Stimulated activated CD8-positive, alpha-beta memory T cell treated with anti-CD3 and anti-CD28 coated beads, Interleukin-2, amount 100 ng/mL, for 1 hour (primary cell): ENCODE measurements at places on chromosomes 16 and 17.

- no peak for DNase-seq
These were observed 10.3 kb downstream of the KANSL1 start for GRCh38 chr17:46182961-46183360.

- DNase-seq = peak; percentile 58
These were observed 8.8 kb upstream of the MLKL start for GRCh38 chr16:74709441-74709877.

DNA sequence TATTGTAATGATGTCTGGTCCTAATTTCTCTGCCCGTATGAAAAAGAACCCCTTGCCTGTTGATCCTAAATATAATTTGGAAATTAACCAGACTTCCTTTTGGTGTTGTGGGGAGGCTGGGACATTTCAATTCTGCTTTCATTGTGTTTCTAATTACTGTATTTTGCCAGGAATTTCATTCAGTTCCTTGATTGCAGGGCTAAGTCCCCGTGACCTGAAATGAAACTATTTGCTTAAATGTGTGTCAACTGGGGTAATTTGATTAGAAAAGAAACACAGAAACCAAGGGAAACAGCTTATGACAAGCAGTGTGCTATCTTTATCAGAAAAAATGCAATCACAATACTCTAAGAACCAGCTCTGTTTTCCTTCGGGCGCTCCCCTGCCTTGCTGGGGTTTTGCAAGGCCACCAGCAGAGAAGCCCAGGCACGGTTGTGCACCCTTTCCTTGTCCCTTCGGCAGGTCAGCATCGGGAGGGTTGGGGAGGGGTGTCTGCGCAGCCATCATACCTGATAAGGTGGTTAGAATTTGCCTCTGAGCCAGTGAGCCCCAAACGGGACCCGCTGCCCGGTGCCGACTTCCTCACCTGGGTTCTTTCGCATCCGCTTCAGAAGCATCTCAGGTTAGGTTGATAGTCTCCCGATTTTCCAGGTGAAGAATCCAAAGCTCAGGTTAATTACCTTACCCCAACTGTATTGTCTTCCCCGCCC lies 19.4 kb downstream of the KLHL36 start:
- no peak for DNase-seq

GRCh38 chr16:82726306-82726705 lies 99.5 kb downstream of the CDH13 start:
- DNase-seq = no peak

DNA sequence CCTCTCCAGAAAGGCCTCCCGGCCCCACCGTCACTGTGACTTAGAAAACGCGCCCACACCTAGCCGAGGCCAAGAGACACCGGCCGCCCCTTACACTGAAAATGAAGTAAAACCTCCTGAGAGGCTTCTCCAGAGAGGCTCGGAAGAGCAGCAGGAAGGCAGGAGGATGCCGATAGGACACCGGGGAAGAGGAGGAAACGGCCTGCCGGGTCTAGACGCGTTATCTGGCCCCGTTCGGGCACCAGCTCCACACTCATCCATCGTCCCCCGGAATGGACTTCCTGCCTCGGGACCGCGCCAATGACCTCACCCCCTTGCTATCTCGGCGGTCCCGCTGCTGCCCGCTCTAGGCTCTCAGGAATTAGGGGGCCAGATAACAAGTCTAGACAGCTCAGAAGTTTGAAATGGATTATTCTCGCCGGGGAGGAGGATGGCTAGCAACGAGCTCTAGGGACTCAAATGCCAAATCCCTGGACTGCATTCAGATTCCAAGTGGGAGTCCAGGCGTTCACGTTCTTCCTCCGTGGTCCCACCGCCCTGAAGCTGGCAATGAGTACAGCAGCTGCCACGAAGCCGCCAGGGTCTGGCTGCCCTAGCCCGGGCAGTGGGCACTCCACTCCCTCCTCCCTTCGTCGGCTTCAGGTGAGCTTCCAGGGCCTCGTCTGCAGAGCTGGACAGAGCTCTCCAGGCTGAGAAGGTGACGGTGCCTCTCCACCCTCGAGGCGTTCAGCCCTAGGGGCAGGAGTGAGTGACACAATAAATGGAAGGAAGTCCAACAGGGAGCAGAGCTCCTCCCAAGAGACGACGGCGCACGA lies 350.9 kb downstream of the FOXL1 start:
- DNase-seq = no peak

DNA sequence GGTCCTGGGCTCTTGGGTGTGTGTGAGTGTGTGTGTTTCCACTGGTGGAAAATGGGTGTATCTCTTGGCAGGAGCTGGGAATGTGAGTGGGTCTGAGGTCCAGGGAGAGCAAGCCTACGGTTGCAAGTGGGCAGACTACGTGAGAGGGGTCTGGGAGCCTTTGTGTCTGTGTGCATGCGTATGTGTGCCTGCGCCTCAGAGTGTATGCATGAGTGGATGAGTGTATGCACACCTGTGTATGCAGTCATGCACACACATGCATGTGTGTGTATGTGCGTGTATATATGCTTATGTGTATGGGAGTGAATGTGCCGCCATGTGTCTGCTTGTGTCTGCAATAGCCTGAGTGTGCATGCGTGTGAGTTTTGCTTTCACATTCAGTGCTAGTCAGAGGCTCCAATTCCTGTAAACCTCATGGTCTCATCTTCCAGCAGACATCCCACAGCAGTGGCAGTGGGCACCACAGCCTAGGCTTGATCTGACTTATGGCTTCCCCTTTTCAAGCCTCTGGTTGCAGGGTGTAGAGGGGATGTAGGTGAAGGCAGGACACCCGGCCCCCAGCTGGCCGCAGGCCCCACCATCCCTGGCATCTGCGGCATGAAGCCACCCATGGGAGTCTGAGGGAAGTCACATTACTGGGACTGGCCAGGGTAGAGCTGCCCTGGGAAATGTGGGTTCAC lies 19.7 kb upstream of the RMI2 start:
- DNase-seq = no peak

DNA sequence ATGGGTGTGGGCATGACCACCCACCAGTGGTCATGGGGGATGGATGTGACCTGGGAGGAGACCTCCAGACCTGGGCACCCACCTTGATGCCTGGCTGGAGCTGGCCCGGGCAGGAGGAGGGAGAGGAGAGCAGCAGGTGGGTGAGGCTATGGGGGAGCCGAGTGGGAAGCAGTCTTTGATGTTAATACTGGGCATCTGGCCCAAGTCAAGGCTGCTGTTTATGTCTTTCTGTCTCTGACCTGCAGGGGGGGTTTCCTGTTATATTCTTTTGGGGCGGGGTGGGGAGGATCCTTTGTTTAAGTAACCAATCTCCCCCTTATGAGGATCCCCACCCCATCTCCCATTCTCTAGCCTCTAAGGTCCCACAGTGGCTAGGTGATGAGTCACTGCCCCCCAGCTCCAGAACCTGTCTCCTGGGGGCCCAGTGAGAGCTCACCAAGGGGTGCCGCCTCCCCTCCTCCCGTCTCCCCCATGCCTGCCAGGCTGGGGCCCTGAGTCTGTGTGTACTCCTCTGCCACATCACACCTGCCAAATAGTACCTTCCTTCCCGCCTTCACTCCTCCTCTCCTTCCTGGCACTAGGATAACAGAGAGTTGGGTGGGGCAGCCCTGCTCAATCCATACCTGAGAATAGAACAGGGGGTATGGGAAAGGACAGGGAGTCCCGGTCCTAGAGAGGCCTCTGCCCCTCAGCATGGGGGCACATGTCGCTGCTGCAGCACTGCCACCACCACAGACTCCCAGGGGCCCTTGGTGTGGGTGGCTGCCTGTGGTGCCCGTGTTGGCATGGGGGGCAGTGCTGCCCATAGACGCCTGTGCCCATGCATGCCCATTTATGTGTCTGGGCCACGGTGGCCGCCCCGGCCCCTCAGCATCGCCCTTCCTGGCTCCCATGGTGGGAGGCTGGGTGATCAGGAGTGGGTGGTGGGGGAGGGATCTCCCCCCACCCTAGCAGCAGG lies 7.3 kb downstream of the THRA start:
- DNase-seq = no peak

DNA sequence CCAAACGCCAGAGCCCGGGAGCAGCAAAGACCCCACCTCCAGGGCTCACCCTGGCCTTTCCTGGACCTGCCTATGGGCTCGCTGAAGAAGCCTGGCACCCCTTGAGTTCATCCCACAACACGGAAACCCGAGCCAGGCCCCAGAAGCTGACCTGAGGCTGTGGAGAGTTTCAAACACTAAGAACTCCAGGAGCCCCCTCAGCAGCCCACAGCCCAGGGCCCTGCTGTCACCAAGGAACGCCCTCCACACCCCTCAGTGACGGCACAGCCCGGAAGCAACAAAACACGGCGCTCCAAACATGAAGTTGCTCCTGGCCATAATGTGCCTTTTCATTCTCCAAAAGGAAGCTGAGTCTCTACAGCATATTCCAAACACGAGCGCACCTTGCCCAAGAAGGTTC lies 9.2 kb downstream of the SLC38A10 start:
- no peak for DNase-seq

- no peak for DNase-seq
These were observed 48.5 kb downstream of the VAC14 start for GRCh38 chr16:70752426-70752825.

DNA sequence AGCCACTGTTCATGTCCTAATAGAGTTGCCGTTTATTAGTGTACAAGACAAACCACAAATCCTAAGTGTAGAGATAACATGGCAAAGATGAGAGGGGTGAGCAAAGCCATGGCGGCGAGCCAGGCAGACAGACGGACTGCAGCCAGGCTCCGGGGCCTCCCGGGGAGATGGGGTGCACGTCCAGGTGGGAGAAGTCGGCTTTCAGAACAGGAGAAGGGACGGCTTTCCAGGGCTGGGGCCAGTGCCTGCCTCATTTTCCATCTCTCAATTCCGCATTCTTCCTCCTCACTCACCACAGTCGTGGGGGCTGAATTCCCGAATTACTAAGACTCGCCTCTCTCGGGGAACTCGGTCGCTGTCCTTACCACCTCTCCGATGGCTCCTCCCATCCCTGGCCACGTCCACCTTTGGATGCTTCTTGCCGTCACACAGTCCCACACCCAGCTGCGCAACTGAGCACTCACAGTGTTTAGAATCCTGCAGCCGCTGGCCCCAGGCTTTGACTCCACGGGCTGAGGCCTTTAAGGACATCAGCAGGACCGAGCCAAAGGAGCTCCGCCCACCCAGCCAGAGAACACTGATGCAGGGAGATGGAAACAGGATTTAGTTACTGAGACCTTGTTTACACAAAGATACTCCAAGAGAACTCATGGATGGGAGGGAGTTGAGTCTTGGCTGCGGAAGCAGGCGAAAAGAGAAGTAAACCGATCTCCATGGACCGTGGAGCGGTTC lies 59.7 kb downstream of the RNF112 start:
- no peak for DNase-seq

DNA sequence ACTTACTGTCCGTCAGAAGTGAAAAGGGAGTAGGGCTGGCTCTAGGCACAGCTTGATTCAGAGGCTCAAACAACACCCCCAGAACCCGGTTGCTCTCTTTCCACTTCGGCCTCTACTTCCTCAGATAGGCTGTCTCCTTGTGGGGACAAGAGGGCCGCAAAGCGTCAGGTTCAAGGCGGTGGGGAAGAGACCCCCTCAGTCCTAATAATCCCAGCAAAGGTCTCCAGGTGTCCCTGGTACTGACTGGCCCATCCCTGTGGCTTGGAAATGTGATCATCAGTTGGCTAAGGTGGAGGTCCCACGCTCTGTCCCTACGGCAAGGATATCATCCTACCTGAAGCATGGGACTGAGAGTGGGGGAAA lies 26.0 kb downstream of the NGFR start:
- no peak for DNase-seq

GRCh38 chr16:54822892-54823291 lies 107.8 kb upstream of the IRX5 start:
- DNase-seq = no peak

DNA sequence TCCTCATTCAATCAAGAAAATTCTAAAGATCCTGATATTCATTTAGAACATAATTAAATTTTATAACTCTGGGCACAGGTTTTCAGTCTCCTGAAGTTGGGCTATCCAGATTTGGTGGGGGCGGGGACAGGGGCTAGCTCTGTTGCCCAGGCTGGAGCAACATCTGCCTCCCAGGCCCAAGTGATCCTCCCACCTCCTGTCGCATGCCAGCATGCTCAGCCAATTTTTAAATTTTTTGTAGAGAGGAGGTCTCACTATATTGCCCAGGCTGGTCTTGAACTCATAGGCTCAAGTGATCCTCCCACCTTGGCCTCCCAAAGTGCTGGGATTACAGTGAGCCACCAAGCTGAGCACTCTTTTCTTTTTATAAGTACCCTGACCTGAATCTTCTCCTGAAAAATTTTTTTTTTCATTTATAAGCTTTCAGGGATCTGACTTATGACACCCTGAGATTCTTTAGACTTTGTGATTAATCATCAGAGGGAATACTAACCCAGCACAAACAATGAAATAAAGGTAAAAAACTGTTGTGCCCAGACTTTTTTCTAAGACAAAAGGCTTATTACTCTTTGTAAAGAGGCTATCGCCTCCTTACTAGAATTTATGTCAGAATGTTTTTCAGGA lies 62.6 kb downstream of the TUBD1 start:
- no peak for DNase-seq

GRCh38 chr16:50924759-50925545 lies 183.1 kb downstream of the CYLD start:
- DNase-seq = no peak

GRCh38 chr16:64534180-64534780 lies 587.6 kb downstream of the CDH11 start:
- DNase-seq = no peak

- DNase-seq = no peak
These were observed 156.0 kb downstream of the MAF start for GRCh38 chr16:79444572-79444971.

DNA sequence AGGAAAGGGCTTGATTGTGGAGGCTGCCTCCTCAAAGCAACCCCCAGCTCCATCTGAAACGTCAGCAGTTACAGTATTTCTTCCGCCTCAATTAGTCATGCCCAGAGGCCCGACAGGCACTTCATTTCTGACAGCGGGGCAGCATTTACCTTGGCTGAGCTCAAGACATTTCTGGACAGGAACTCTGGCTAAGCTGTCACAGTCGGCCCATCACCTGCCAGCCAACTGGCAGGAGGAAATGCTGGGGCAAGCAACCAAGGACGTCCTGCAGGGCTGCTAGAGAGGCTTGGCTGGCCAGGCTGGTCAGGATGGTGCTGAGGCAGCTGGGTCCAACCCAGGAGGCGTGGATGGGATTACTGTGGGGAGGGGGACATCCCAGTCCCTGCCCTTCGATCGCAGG lies 27.8 kb downstream of the PLXDC1 start:
- no peak for DNase-seq
